Stimulated activated CD4-positive, alpha-beta T cell treated with anti-CD3 and anti-CD28 coated beads, Interleukin-1b, Interleukin-23, amount 100 ng/mL, for 24 hours (primary cell): ENCODE measurements at places on chromosomes 13 and 19.

- DNase-seq, result no peak
Observed at GRCh38 chr19:3969435-3970312, 1.2 kb downstream of the DAPK3 start.

GRCh38 chr13:76953968-76954367, 5.7 kb downstream of the ACOD1 start:
- no peak for DNase-seq

GRCh38 chr19:16721051-16721450, 1.4 kb downstream of the NWD1 start:
- no peak for DNase-seq

DNA sequence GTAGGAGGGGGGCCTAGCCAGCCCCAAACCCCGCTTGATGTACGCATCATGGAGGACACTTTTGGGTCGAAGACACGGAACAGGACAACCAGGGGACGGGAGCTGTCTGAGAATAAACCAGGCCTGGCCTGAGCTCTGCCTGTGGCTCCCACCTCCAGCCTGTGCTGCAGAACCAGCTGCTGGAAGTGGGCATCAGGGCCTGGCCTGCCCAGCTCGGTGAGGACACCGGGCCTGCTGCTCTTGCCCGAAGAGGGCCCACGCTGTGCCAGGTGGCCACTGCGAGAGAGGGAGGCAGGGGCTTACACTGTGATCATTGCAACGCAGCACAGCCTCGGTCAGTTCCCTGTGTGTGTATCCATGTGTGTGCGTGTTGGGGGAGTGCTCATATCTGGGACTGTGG, 34.6 kb downstream of the CEBPG start:
- no peak for DNase-seq

GRCh38 chr13:24683838-24684599, 3.8 kb downstream of the ATP12A start:
- DNase-seq, result peak; percentile 30

GRCh38 chr13:97976610-97977521, 23.4 kb downstream of the IPO5 start:
- DNase-seq, result peak; percentile 4

- DNase-seq, result no peak
Observed at GRCh38 chr13:41763782-41764181, 197.1 kb downstream of the VWA8 start.
